ENCODE measurements at places on chromosomes 3 and 15.

GRCh38 chr3:141677701-141678100, 60.4 kb upstream of the RNF7 start:
- no peak for DNase-seq

GRCh38 chr3:102053375-102053989, 204.2 kb downstream of the NFKBIZ start:
- no peak for DNase-seq

DNA sequence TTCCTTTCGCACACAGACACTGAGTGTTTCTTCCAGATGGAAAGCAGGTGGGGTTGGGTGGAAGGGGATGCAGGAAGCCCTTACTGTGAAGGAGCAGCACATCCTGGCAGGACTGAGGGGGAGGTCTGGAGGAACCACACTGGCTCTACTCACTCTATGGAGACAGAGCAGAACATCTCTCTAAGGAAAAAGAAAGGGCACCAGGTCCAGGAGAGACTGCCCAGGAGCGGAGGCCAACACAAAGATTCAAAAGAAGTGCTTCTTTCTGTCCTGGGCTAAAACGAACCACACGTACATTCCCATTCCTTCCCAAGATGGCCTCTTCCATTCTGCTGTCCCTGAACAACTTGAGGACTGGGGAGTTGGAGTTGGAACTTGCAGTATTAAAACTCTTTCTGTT, 13.8 kb upstream of the VIPR1 start:
- DNase-seq: no peak

DNA sequence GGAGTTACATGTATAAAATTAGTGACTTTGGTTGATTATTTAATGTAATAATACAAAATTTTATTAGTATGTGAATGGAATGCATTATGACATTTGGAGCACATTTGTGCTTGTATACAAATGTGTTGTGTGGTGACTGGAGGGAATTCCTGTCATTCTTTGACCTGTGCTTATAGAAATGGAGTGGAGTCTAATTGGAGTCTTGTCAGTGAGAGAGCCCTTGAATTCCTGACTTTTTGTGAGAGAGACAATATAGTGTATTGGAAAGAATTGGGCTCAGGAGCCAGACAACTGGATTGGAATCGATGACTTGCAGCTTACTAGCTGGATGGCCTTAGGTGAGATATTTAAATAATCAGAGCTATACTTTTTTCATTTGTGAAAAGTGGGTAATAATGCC, 9.4 kb downstream of the TCF12 start:
- no peak for DNase-seq

DNA sequence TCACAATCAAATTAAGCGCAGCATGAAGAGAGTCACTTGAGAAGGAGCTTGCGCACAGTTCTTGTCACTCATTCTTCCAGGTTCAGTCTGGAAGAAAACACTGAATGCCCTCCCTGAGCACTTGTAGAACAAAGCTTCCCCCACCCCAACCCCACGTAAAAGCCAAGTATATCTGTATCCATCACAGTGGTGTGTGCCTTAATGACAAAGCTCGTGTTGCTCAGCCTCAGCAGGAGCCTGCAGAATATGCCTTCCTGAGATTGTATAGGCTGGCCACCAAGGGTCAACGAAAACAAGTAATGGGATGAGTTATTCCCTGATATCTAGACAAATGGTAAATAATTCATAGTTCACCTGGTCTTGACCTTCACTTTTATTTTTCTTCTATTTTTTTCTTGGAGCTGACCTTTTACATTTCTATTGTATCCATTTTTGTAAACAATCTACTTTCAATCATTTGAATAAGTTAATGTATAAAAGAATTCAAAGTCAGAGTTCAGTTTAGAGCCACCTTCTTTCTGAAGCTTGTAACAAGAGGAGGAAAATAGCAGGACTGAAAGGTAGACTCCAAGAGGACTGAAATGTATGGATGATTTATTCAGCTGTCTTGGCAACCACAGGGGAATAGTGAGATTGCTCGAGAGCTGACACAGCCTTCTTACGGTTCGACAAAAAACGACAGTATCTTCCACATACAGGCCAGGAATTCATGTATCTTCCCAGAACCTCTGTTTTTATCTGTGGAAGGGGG, 405.5 kb upstream of the TPM1 start:
- DNase-seq: no peak

- no peak for DNase-seq
Observed at GRCh38 chr3:43260412-43260811, 25.9 kb upstream of the SNRK start.

DNA sequence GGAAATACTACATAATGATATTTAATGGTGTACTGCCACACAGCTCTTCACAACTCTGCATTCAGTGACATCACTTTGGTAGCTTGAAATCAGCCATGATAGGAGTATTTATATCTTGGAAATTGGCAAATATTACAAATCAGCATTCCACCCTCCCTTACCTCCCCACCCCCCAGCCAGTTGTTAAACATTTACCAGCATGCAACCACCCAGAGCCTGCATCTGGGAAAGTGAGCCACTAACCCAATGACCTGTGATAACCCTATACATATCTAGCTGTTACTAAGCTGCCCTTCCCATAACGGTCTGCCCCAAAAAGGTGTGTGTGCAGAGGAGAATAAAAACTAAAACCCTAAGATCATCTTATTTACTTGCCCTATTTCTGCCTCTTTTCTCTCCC, 44.6 kb upstream of the SATB1 start:
- DNase-seq: no peak

- DNase-seq: no peak
Observed at GRCh38 chr3:124498891-124499290, 231.4 kb upstream of the UMPS start.

DNA sequence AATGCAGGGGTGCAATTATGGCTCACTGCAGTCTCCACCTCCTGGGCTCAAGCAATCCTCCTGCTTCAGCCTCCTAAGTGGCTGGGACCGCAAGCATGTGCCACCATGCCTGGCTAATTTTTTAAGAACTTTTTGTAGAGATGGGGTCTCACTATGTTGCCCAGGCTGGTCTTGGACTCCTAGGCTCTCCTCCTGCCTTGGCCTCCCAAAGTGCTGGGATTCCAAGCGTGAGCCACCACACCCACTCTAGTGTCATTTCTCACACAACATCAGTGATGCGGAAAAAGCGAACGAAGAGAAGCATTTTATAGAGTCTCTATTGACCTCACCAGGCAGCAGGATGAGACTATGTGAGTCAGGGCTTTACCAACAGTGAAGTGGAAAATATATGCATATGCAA, 137.7 kb downstream of the PLD1 start:
- DNase-seq: no peak

DNA sequence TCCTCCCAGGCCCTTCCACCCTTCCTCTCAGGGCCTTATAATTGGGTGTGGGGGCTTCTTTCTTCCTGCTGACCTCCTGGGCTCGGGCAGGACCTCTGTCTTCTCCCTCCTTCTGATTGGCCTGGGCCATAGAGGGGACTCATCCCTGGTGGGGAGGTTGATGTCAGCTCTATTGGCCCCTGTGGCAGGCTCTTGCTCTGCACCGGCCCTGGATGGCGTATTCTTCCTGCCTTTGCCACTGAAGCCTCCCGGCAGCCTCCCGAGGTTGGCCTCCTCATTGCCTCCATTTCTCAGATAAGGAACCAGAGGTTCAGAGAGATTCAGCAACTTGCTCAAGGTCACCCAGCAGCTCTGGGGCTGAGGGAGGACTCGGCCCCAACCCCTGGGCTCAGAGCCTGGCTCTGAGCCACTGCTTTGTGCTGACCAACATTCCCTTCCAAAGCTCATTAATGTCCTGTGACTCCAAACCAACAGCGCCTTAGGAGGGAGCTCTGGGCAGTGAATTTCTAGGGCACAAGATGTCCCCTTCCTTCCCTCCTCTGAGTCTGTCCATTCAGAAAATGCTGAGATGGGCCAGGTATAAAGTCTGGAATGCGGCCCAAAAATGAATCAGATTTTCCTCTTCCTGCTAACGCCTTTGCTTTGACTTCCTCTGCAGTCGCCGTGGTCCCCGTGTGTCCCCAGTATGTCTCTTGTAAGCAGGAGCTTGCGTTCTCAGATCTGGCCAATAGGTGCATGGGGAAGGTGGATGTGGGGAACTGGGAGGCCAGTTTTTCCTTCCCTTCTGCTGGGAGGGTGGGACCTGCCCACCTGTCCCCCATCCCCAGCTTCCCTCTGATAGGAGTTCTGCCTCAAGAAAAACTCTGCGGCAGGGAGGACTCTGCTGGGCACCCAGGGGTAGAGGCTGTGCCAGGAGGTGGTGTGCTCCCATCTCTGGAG, 74.2 kb downstream of the HMCES start:
- no peak for DNase-seq

GRCh38 chr15:61701455-61701854, 358.8 kb downstream of the VPS13C start:
- DNase-seq: no peak

- DNase-seq: no peak
Observed at GRCh38 chr3:188533612-188534357, 379.8 kb downstream of the LPP start.

DNA sequence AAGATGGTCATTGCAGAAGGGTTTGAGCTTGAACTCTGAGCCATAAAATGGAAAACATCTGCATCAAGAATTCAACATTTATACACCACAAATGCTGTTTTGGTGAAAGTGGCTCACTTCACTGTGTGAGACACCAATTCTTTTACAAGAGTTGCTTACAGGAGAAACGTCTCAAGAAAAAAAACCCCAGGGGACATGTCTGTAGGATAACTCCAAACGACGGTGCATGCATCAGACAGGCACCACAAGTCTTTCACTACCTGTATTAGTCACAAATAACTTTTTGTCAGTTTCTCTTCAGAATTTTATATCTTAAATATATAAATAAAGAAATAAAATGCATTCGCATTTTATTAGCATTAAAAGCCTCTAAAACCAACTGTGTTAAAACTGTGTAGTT, 164.3 kb downstream of the EFHB start:
- DNase-seq: no peak

GRCh38 chr3:137970914-137971831, 38.8 kb upstream of the CLDN18 start:
- DNase-seq: peak; percentile 10

- no peak for DNase-seq
Observed at GRCh38 chr15:48617619-48618018, 27.9 kb downstream of the FBN1 start.

- DNase-seq: peak; percentile 33
Observed at GRCh38 chr15:70892002-70892911, at the start of the genes LRRC49 and THAP10. TSS of gene LRRC49 (plus strand) at chr15:70892826. CDS start at chr15:70892895, 69 bp downstream. TSS of gene THAP10 (minus strand) at chr15:70892433. CDS start at chr15:70892272, 161 bp downstream.

DNA sequence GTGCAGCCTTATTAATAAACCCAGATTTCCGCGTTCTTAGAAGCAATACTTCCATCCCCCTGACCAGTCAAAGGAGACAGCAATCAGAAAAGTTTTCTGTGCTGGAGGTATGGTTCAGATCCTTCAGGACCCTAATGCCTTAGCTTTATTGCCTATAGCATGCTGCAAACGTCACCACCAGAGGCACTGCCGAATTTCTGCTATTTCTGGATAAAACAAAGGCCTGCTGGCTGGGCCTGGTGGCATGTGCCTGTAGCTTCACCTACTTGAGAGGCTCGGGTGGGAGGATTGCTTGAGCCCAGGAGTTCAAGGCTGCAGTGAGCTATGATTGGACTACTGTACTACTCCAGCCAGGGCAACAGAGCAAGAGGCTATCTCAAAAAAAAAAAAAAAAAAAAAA, 407.2 kb downstream of the FOXP1 start:
- no peak for DNase-seq
